ENCODE measurements at places on chromosomes 12 and 14.

- no peak for DNase-seq
Measured at GRCh38 chr12:40157336-40157735, 51.5 kb upstream of the SLC2A13 start.

- DNase-seq: no peak
Measured at GRCh38 chr12:105457026-105457425, 126.5 kb downstream of the C12orf75 start.

DNA sequence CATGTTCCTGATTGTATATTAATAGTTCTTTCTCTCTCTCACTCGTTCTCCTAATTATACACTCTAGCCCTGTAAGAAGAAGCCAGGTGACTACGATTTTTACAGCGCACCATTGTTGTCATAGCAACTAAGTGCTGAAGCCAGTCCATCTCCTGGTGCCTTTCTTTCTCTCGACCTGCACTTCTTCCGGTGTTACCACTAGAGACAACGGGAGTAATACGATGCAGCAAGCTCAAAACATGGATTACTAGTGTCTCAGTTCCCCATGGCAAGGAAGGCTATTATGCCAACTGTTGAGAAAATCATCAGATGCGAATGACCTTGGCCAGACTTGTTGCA, 40.8 kb upstream of the DCD start:
- DNase-seq: no peak

GRCh38 chr12:115569345-115570068, 708.0 kb downstream of the MED13L start:
- DNase-seq: no peak

- DNase-seq: no peak
Measured at GRCh38 chr12:123829561-123829960, 67.5 kb downstream of the DNAH10 start.

- no peak for DNase-seq
Measured at GRCh38 chr12:71694099-71694820, 8.4 kb downstream of the TMEM19 start.

- no peak for DNase-seq
Measured at GRCh38 chr12:884746-885414, 64.6 kb downstream of the RAD52 start.

GRCh38 chr12:70260646-70261045, 17.4 kb downstream of the CNOT2 start:
- DNase-seq: no peak

GRCh38 chr14:42437809-42438208, 831.1 kb downstream of the LRFN5 start:
- DNase-seq: no peak

DNA sequence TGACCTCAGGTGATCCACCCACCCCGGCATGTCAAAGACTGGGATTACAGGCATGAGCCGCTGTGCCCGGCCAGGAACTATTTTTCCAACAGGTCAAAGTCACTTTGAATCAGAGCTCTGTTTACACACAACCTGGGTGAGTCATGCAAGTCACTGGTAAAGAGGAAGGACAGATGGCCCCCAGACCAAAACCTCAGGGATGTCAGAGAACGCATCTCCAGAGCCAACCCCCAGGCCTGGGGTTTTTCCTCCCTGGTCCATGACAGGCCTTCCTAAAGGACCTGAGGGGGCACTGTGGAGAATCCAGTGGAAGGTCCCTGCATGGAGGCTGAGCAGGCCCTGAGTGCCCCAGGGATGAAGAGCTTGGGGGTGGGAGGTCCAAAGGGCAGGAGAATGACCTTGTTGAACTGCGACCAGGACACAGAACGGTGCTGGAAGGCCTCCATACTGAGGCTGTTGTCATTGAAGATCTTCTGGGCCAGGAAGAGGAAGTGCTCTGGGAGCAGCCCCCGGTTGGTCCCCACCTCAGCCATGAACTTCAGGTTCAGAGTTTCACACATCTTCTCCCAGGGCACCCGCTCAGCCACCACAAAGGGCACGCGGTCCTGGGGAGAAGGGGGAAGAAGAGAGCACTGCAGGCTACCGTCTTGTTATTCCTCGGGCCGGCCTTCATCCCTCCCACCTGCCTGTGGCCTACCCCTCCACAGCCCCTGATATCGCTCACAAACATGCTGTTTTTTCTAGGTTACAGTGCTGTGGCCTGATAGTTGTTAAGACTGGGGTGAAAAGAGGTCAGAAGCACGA, 9.1 kb downstream of the STAT6 start:
- no peak for DNase-seq

DNA sequence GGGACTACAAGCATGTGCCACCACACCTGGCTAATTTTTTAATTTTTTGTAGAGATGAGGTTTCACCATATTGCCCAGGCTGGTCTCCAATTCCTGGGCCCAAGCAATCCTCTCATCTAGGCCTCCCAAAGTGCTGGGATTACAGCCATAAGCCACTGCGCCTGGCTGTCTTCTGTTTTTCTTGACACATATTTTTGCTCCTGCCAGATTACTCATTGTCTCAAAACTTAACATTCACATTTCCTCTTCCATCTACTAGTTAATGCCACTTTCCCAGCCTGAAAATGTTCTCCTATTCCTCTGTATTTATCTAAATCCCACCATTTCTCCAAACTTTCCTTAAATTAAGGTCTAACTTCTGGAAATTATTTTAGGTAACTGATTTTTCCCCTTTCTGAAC, 36.2 kb upstream of the KCNH3 start:
- DNase-seq: no peak

DNA sequence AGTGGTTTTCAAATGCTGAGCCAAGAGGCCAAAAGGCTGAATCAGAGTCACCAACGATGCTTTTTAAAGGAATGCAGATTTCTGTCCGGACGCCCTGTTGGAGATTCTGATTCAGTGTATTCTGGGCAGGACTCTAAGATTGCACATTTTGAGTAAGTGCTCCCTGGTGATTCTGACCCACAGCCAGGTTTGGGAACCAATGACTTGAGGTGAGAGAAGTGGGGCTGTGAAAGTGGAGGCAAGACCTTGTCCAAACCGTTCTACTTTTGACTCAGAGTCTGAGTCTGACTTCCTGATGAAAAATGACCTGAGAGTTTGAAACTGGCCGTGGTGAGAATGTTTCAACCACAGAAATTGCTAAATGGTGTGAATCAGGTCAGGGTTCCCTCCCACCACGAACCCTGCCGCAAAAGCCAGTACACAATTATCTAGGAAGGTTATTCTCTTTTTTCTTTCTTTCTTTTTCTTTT, 90.2 kb downstream of the NTN4 start:
- no peak for DNase-seq

DNA sequence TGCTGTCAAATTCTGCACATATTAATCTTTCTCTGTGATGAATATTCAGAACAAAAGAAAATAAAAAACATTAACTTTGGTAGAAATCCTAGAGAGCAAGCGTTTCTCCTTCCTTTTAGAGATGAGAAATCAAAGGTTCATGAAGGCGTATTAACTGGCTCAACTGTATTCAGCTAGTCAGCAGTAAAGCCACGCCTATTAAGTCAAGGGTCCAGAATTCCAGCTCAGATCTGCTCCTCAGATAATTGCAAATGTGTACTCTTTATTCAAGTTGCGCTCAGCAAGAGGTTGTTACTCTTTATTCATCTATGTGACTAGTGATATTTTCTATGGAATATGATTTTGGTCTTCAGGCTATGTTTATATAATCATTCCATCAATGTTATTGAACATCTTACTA, 13.1 kb upstream of the POC1B start:
- no peak for DNase-seq

DNA sequence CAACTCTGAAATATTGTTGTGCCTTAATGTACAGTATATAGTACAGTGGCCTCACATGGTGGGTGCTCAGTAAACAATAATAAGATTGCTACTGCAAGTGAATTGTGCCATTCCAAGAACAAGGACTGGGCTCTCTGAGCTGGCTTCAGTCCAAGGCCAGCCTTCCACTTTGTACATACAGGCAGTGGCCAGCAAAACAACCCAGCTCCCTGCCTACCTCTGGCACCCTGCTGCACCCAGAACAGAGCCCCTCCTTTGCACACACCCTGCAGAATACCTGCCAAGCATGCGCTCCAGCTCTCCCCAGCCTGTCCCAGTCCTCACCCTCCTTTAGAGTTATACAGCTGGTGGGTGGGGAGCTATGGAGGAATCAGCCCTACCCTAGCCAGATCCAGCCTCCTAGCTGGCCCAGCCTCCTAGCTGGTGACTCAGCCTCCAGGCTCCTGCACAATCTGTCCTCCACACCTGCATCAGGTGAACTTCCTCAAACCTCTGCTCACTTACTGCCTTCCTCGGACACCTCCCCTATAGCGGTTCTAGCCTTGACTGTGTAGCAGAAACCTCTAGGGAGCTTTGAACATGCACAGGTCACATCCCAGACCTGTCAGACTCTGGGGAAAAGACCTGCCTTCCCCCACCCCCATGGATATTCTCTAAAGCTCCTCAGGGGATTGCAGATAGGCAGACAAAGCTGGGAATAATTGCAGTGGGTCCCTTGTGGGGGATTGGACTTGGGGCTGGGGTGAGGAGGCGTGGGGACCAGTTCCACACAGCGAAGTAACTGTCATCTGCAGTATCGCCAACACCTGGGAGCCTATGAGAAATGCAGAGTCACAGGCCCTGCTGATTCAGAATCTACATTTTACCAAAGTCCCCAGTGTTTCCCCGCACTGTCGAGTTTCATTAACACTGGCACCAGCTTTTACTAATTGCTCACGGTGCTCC, 17.9 kb downstream of the ZDHHC22 start:
- no peak for DNase-seq

GRCh38 chr14:94011795-94012194, 14.3 kb upstream of the OTUB2 start:
- DNase-seq: no peak

GRCh38 chr14:34052658-34053014, 101.8 kb upstream of the EGLN3 start:
- DNase-seq: no peak

- peak; percentile 44 for DNase-seq
Measured at GRCh38 chr14:52951681-52952554, 1.1 kb upstream of the FERMT2 start.

DNA sequence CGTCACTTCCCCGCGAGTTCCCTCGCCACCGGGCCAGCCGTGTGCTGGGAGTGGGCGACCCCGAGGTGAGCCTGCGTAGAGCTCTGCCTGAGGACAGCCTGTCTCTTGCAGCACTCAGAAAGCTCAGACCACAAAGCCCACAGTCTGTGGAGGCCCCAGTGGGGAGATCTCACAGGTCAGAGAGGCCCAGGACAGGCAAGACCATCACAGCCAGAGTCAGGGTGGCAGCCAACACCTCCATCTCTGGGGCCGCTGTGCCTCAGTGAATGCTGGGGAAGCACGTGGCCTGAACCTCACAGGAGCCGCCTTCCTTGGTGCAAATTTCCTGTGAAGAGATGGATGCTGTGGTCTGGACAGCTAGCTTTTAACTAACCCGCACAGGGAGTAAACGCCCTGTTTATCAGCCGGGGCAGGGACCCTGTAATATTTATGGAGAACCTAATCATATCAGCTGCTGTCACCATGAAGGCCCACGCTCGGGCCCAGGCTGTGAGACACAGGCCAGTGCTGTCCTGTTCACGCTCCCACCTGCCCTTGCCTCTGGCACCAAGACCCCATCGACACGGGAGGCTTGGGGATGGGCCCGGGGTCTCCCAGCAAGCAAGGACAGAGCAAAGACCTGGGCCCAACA, 56.9 kb downstream of the CDC42BPB start:
- DNase-seq: peak; percentile 26

DNA sequence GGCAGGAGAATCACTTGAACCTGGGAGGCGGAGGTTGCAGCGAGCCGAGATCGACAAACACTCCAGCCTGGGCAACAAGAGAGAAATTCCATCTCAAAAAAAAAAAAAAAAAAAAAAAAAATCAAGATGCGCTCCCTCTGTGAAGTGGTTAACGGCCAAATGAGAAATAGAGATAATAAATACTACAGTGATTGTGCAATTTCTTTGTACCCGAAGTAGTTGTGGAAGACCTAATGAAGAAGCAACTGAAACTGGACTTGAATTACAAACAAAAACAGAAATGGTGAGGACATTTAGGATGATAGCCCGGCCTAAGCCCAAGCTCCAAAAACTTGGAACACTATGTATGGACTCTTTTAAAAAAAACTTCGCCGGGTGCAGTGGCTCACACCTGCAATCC, 44.2 kb upstream of the CDK17 start:
- no peak for DNase-seq

- no peak for DNase-seq
Measured at GRCh38 chr14:38629412-38629811, 373.5 kb upstream of the CLEC14A start.

- peak; percentile 84 for DNase-seq
Measured at GRCh38 chr14:75459099-75459741, 31.4 kb downstream of the JDP2 start.

- DNase-seq: no peak
Measured at GRCh38 chr12:17137396-17137795, 531.4 kb upstream of the LMO3 start.

- DNase-seq: no peak
Measured at GRCh38 chr14:56244138-56244789, 126.1 kb downstream of the PELI2 start.

- no peak for DNase-seq
Measured at GRCh38 chr12:8678661-8679111, 16.1 kb upstream of the MFAP5 start.

DNA sequence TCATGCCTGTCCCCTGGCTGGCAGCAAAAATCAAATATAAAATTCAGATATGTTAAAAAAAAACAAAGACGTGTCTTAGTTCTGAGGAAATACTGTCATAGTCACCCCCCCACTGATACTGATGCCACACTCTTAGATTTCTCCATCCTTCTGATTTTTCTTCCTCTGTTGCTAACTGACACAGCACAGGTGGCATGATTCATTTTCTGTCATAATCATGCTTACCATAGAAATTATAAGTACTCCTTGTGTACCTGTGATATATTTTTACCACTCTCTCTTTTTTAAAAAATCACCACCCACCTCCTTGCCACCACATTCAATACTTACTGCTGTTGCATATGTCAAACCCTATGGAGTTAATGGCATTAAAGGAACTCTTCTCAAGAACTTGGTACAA, 209.2 kb downstream of the PPM1H start:
- DNase-seq: no peak

DNA sequence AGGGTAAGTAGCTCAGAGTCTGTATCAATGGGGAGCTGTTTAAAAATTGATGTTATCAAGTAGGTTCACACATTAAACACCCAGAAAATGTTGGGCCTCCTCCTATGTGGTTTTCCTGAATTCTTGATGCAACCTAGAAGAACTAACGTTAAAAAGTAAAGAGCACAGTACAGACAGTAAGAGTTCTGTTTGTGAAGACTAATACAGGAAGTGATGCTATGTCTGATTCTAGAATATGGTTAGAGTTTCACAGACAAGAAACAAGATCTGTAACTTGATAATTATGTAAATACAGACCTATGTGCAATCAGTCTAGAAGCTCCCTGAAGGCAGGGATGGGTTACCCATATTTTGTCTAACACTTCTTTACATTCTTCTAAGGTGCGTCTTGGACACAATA, 214.9 kb upstream of the BTG1 start:
- DNase-seq: no peak

- no peak for DNase-seq
Measured at GRCh38 chr12:27635349-27635972, 60.8 kb upstream of the REP15 start.

GRCh38 chr12:120495186-120495730, 655 bp upstream of the DYNLL1 start:
- no peak for DNase-seq

Measured in psoas muscle (tissue), 8 donors.